ENCODE measurements at places on chromosomes 7 and 10.

- DNase-seq: no peak
These were observed 249.0 kb upstream of the PPP2R2D start for GRCh38 chr10:131651674-131652437.

DNA sequence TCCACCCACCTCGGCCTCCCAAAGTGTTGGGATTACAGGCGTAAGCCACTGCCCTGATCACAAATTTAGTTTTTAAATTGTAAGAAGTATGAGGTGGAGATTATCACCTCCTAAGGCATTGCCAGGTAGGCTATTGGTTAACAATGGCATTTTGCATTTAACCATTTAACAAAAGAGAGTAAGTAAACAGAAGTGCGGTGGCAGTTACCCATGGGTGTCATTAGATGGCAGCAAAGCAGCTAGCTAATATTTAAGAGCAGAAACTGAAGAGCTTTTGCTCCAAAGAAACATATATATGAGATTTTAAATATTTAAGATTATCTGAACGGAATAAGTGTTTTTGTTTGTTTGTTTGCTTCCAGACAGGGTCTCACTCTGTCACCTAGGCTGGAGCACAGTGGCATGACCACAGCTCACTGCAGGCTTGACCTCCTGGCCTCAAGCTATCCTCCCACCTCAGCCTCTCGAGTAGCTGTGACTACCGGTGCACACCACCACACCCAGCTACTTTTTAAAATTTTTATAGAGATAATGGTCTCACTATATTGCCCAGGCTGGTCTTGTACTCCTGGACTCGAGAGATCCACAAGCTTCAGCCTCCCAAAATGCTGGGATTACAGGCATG lies 325.5 kb upstream of the C7orf33 start:
- no peak for DNase-seq

DNA sequence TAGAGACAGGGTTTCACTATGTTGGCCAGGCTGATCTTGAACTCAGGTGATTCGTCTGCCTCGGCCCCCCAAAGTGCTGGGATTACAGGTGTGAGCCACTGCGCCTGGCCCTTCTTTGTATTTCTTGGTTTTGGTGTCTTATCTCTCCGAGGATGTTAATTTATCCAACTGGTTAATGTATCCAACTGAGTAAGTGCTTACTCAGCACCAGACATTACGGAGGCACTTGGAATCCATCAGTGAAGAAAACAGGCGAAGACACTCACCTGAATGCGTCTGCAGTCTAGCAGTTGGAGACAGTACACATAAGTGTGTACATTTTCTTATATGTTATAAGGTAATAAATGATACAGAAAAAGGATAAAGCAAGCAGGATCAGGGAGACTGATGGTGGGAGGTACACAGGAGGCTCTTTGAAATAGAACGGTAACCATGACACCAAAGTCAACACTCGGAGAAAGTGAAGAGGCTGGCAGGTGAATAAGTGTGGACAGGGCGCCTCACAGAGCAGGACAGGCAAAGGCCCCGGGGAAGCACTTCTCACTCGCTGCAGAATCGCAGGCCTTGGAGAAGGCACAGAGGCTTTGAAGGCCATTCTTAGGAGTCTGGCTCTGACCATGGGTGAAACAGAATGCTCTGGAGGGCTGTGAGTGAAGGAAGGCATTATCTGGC lies 73.1 kb downstream of the LANCL2 start:
- no peak for DNase-seq

DNA sequence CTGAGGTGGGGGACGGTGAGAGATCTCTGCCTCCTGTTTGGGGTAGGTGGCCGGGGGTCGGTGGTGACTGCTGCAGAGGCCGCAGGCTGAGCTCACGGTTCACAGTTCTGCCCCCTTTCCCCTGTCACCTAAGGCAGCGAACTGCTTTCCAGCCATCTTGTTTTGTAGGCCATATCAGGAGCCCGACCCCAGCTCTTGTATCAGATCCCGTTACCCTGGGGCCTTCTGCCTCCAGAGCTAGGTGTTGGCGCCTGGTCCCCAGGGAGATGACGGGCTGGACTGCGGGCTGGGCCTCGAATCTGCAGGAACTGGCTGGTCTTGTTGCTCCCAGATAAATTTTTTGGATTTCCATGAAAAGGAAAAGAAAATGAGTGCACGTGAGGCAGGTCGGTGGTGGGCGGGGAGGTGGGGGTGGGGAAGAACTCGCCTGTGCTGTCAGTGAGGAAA lies 183.0 kb downstream of the DNAJB6 start:
- DNase-seq: no peak

DNA sequence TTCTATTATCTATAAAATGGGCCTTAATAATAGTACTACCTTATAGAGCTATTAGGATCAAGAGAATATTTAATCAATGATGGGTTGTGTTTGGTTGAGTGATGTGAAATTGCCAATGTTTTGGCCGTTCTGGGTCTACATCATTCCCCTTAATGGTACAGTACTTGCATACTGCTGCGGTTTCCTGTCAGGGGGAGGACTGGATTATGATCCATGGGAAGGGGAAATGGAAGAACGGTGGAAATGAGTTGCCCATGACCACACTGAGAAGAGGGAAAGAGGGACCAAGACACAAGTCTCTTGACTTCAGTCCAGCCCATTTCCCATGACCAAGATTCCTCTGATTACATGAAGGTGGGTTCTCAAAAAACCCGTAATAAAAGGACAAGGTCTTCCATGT lies 999 bp upstream of the MRPS24 start:
- DNase-seq: no peak

DNA sequence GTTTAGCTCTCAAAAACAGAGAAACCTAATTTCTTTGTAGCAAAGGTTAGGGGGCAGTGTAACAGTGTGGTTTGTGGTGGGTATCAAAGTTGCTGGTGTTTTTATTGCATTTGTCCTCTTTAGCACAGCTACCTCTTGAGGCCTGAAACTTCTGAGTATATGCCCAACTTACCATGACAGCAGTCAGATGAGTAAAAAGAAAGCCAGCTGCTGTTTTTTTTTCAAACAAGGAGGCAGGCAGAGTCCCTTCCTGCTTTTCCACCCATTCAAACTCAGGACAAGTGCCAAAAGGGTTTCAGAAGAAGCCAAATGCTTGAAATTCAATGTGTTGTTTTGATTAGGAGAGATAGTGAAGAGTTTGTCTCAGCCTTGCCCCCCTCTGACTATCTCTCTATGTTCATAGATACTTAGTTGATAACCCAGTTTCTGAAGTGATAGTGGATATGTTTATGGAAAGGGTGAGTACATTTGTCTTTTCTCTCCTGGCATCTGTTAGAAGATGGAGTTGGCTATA lies 23.1 kb downstream of the GBF1 start:
- no peak for DNase-seq

- no peak for DNase-seq
These were observed 88.8 kb upstream of the ANLN start for GRCh38 chr7:36300696-36301350.

DNA sequence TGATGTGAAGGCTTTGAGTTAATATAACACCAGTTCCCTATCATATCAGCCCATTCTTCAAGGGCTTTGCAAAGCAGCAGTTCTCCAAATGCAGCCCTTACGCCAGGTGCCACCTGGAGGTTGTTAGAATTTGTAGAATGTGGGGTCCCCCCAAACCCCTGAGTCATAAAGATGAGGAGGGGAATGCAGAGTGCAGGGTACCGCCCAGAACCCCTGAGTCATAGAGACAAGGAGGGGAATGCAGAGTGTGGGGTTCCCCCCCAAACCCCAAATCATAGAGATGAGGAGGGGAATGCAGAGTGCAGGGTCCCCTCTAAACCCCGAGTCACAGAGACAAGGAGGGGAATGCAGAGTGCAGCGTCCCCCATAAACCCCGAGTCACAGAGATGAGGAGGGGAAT lies 605.8 kb downstream of the PTPRN2 start:
- DNase-seq: no peak

- no peak for DNase-seq
These were observed 18.6 kb downstream of the AKR1C2 start for GRCh38 chr10:4984971-4985594.

GRCh38 chr7:143973870-143974416 lies 19.3 kb downstream of the OR2F1 start:
- DNase-seq: no peak

- no peak for DNase-seq
These were observed 162.6 kb upstream of the GDF10 start for GRCh38 chr10:47137311-47137851.

DNA sequence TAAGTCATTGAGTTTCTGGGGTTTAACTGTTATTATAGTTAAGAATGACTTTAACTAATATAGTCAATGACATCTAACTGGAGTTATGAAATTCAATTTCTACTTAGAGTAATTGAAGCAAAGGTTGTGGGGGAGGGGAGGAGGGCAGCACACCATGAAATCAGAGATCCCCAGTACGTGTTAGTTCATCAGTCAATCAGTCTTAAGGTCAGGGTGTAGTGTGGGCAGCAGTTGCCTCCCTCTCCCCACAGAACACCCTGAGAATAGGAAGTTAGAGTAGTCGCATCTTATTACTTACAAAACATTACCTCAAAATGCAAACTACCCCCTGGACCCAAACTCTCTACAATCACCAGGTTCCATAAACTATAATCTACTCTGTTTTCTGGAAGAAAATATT lies 7.0 kb upstream of the HPS1 start:
- no peak for DNase-seq

GRCh38 chr7:26199301-26200037 lies 1.1 kb downstream of the HNRNPA2B1 start:
- peak; percentile 43 for DNase-seq

DNA sequence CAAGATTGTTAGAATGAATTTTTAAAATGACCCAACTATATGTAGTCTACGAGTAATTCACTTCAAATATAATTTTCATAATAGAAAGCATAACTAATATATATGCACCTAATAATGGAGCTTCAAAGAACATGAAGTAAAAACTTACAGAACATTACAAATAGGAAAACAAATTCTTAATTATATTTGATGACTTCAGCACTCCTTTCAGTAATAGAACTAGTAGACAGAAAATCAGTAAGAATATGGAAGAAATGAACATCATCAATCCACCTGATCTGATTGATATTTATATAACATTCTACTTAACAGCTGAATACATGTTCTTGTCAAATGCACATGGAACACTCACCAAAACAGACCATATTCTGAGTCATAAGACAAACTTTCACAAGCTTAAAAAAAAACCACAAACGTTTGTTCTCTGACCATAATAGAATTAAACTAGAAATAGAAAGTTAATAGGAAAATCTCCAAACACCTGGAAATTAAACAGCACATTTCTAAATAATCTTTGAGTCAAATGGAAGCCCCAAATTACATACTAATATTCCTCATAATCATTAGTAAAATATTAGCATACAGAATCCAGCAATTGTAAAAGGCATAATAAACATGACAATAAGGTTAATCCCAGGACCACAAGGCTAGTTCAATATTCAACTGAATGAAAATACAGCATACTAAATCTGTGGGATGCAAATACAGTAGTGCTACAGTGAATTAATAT lies 48.0 kb downstream of the BRAF start:
- no peak for DNase-seq

- DNase-seq: no peak
These were observed 106.2 kb downstream of the KAT6B start for GRCh38 chr10:74932648-74933047.

Data from stimulated activated CD8-positive, alpha-beta memory T cell treated with anti-CD3 and anti-CD28 coated beads, Interleukin-7, amount 100 ng/mL, for 1 hour (primary cell).